Renal cortical epithelial cell (primary cell): ENCODE measurements at places on chromosomes 2 and 18. TPM values are rescaled to one million over a fixed set of nuclear protein-coding genes. Genes with fewer than 3 reads are reported as not detected.

The RAB17 gene
- 9.9 and 11.9 TPM in 2 replicates for total RNA-seq

DNA sequence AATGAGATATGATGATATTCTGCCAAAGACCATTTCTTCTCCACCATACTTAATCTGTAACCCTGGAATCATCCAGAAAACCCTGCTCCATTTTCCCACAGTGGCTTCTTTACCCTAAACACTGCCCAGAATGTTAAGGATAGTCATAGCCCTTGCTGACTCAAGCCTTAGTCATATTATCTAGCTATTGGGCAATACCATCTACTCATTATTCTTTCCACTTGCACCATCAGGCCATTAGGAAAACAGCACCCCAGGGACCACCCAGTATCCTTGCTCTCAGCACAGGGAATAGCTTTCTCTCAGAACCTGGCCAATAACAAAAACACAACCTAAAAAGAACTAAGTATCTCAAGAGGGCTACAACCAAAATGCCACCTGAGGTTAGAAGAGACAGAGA is 445.7 kb upstream of the SLC14A2 start:
- DNase-seq = peak; percentile 96

DNA sequence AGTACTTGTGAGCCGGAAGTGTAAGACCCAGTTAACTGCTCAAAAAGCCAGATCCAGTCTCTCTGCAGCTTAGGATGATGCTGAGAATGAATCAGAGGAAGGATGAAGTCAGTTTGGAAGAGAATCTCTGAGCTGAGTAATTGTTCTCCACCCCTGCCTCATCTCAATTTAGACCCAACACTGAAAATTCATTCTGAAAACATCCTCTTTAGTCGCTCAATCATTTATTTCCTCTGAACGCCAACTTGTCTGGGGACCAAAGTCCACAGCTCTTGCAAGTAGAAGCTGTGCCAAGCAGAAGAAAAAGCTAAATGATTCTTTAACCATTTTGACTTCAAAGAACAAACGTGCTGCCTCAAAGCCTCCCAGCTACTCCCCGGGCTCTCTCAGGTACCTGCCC is 177.1 kb upstream of the KLHL29 start:
- peak; percentile 64 for DNase-seq

The PLB1 gene
- 1.2 and 2.1 TPM in 2 replicates for total RNA-seq

The AQP12B gene
- not detected in 2 replicates for total RNA-seq

The DNER gene
- 1.2 TPM in 1 of 2 replicates, not detected in the other for total RNA-seq

The CCDC68 gene
- total RNA-seq = 3.8 and 5.5 TPM in 2 replicates

The DSC3 gene
- 0.20 and 0.69 TPM in 2 replicates for total RNA-seq

DNA sequence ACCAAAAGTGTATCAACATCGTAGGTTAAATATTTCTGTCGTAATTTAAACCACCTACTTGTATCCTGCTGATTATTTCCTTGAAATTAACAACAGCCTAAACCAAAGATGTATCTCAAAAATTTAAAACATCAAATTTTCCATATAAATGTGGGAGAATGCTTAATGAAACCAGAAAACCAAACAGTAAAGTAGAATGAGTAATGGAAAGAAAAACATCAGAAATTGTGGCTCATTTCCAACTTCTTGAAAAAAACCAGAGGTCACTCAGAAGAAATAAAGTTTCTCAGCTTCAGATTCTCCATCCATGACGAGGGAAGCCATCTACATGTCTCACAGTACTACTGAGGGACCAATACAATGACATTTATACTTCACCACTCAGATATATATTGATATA is 296.5 kb downstream of the NOL4 start:
- peak; percentile 66 for DNase-seq

The FHOD3 gene
- 39.4 and 117 TPM in 2 replicates for total RNA-seq

DNA sequence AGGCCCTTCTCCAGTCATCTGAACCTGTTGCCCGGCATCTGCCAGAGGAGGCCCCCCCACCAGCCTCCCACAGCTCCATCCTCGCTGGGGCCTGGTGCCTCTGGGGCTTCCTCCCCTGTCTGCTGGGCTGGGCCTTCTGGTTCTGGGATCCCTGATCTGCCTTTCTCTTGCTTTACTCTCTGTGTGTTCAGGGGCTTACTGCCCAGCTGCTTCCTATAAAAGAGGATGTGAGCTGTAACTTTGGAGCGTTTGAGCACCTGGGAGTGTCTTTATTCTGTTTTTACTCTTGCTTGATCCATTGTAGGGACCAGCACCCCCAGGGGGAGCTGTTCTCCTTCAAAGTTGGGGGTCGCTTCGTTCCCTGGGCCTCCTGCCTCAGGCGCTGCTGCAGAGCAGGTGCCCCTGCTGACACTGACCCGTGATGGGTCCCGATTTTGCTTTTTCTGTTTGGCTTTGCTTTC is 23.1 kb upstream of the FAHD2A start:
- no peak for DNase-seq

DNA sequence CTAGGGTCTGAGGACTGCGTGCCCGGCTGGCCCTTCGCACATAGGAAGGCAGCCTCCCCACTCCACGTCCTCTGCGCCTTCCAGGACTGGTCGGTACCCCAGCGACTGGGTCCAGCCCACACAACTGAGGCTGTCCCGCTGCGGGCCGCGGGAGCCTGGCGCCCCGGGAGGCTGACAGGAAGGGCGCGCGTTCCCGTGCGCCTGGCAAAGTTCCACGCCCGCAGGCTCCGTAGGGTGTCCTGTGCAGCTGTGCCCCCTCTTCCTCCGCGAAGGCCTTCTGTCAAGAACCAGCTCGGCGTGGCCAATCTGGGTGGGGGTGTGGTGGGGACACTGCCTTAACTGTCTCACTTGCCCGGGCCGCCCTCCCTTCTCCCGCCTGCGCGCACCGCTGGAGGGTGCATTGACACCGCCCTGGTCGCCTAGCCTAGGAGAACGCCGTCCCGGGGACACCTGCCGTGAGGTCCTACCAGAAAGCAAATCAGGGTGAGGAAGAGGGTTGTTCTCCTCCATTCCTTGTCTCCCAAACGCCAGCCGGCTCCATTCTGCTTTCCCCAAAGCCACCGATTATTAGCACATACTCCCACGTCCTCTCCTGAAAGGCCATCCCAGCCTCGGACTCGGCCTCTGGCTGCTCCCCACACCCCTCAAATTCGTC is 618 bp upstream of the LYPD1 start:
- peak; percentile 15 for DNase-seq

DNA sequence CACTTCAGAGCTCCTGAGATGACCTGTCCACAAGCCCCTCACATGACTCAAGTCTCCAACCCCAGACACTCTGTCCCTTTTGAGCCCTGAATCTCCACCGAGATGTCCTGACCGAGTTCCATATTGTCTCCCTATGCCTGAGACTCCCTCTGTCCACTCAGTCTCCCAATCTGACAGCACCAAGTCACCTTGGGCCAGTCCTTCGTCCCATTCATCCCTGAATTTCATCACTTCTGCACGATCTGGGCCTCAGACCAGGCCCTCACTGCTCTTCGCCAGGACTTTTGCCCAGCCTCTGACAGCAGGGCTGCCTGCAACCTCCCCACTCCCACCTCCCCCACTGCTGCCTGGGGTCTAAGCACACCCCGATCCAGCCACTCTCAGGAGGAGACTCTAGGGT is 4.3 kb upstream of the MOCOS start:
- DNase-seq = no peak

- no peak for DNase-seq
These were observed 122.5 kb upstream of the WDR75 start for GRCh38 chr2:189318761-189319160.

- peak; percentile 99 for DNase-seq
These were observed 94.4 kb downstream of the SGPP2 start for GRCh38 chr2:222518570-222519381.

DNA sequence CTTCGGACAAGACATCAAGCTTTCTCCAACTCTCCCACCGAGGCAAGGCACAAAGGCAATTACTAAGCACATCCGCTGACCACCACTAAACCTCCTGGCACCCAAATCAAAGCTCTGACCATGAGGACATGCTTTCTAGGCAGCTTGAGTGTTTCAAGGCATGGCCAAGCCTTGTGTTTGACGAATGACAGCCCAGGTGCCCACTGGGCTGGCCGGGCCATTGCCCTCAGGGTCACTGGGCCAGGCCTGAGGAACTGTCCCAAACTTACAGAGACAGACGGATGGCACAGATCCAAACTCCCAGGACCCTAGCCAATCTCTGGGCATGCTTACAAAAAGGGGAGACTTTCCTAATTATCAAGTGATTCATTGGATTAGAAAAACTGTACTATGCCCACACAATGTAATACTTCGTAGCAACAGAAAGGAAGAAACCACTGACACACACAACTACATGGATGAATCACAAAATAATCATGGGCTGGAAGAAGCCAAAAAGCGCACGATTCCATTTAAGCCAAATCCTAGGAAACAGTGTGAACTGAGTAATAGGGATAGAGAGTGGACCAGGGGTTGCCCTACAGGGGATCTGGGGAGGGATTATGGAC is 20.2 kb downstream of the CRACDL start:
- peak; percentile 50 for DNase-seq

The OR6B2 gene
- total RNA-seq = not detected in 2 replicates

DNA sequence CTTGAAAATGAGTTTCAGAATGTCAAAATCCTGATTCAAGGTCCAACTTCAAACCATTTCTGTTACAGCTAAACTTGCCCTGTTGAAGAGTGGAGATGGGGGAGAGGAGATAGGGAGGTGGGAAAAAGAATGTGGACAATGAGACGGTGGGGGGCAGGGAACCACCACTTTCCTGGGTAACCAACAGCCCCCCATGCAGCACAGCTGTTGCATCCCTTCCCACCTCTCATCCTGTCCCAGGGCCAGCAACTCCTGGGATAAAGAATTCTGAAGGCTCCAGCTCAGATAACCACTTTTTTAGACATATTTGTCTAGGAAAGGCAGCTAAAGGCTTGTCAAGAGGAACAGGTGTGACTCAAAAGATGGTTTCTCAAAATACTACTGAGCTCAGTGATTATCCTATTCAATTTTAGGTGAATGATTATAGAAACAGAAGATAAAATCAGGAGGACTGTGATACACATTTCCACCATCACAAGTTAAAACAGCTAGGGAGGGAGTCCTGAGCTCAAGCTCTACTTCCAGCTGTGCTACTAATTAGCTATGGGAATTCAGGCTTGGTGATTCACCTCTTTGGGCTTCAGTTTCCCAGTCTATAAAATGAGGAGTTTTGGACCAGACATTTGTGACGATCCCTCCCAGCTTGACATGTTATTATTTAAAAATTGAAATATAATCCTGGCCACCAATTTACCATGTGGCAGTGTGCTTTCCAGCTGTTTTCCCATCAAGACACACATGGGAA is 36.3 kb downstream of the HDHD2 start:
- DNase-seq = peak; percentile 11

DNA sequence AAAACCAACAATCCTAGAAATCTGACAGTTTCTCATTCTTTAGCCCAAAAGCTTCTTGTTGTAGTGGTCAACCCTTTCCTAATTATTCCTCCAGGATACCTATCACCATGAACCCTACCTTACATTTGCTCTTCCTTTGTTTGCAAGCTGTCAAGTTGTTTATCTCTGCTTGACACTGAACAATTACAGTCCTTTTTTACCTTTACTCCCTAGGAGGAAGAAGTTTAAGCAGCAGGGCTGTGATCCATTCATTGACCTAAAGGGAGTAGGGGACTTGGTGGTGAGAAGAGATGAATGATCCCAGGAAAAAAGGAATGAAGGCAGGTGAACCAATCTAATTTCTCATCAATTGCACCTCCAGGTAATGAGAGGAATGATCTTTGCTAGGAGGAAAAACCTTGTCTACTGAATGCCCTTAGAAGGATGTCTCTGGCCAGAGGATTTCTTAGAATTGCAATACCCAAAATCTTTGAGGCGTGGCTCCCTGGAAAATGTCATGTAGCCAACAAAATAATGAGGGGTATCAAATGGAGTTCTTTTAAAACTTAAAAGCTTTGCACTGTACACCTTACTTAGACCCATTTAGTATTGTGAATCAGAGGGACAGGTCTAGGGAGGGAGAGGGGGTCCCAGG is 47.7 kb downstream of the MREG start:
- no peak for DNase-seq

GRCh38 chr2:189548666-189549448 is 31.7 kb downstream of the SLC40A1 start:
- peak; percentile 64 for DNase-seq

GRCh38 chr2:108583903-108584520 is 49.7 kb downstream of the LIMS1 start:
- DNase-seq = peak; percentile 79

The COL4A3 gene
- 1.7 and 30.8 TPM in 2 replicates for total RNA-seq

- DNase-seq = no peak
These were observed 33.2 kb downstream of the KCNS3 start for GRCh38 chr2:17911491-17912260.

- peak; percentile 9 for DNase-seq
These were observed 67.5 kb upstream of the DTNB start for GRCh38 chr2:25740810-25741381.

The PPM1G gene
- total RNA-seq = 113 and 119 TPM in 2 replicates

GRCh38 chr2:18154259-18154658 is 275.8 kb downstream of the KCNS3 start:
- DNase-seq = peak; percentile 29

- DNase-seq = no peak
These were observed 4.9 kb downstream of the KIF1A start for GRCh38 chr2:240814946-240815760.

GRCh38 chr2:29262681-29263260 is 147.6 kb downstream of the CLIP4 start:
- DNase-seq = peak; percentile 13

- DNase-seq = no peak
These were observed 18.3 kb upstream of the GREB1 start for GRCh38 chr2:11515490-11515981.
